LoVo (cell line): ENCODE measurements at places on chromosomes 11 and 22.

DNA sequence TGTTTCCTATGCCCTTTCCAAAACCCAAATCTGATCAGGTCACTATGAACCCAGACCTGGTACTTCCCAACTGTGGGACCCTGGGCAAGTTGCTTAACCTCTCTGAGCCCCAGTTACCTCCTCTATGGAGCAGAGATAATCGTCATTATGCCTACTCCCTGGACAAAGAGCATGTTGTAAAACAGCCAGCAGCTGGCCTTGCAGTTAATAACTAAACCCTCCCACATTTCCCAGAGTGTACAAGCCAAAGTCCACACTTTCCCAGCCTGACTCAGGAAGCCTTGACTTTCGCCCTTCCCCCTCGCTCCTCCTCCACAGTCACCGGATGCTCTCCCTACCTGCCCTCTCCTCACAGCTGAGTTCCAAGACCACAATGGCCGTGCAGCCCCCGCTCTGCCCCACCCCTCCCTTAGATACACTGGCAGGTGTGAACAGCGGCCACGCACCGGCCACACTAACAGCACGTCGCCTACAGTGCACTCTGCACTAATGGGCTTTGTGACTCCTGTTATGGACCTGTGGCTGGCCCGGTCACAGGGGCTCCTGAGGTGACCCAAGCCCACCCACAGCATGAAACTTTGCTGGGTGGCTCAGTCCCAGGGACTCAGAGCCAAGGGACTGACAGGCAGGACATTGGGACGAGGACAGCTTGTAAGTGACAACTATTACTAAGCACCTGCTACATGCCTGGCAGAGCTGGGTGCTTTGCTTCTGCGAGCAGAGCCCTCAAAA lies 15.6 kb upstream of the MFNG start:
- peak; percentile 89 for DNase-seq

DNA sequence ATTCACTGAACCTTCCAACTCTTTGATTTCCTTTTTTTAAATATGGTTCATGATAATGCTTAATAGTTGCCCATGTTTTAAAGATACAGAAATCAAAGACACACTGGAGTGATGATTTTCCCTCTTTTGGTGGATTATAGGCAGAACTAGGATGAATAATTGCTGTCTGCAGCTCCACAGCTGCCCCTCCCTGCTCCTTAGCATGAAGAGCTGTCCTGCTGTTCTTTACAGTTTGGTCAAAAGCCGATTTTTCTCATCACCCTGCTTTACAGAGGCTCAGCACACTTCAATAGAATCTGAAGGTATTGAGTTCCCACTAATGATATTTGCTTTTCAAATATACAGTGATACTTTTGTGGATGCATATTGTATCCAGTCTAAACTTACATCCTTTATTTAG lies 202.6 kb downstream of the AASDHPPT start:
- DNase-seq: no peak

- no peak for DNase-seq
These were observed 20.2 kb upstream of the RGL4 start for GRCh38 chr22:23670378-23671295.

GRCh38 chr22:36442506-36443197 lies 38.8 kb downstream of the TXN2 start:
- no peak for DNase-seq

DNA sequence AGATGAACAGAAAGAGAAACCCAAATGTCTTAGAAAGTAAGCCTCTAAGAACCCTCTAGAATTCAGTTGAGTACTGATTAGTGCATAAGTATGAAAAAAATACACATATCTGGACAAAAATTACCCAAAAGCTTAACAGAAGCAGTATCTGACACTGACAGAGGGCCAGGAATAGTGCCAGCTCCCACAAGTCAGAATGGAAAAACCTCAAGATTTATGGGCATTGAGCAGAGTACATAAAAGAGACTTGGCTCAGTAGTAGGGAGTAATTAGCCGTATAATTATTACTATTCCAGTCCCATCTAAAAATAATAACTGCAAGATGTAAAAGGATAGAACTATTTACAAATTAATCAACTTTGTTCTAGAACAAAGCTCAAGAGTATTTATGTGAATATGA lies 834.5 kb downstream of the FAM181B start:
- no peak for DNase-seq

DNA sequence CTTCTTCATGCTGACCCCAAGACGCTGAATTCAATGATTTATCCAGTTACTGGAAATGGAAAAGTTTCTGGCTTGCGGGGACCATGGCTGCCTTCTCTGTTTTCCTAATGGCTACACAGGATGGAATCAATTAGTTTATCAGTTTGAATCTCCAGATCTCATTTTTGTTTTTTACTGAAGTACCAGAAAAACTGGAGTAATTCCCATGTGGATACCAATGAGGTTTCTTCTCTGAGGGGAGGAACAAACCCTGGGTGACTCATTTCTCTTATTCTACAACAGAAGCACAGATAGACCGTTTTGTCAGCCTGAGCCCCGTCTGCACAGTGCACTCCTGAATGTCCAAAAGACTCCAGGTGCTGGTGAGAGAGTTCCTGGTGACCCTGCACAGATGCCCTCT lies 3.4 kb downstream of the ZNF195 start:
- no peak for DNase-seq

DNA sequence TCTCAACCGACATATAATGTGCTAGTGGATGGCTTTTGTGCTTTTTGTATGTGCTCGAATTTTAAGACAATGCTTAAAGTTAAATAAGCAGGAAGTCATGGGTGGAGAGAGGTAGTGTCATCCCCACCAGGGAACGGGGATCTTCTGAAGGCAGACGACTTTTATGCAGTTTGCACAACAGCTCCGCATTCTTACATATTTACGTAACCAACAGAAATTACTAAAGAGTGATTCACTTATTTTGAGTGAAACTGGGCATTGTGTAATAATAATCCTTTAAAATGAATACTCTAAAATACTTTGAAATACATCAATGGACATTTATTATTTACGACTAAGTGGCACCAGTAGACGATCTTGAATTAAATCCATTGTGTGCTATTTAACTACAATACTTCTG lies 305.1 kb downstream of the CNTN5 start:
- no peak for DNase-seq

DNA sequence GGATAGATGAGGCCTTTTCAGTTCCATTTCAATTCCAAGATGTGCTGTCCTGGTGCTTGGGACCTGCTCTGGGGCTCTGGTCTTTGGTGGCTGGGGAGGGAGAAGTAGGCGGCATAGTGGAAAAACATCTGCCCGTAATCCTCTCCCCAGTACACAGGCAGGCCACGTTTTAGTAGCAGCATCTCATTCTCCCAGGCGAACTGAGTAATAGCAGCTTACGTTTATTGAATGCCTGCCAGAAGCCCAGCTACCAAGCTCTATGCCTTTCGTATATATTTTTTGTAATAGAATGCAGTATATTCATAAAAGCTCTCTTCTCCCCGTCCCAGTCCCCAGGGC lies 11.4 kb downstream of the ACO2 start:
- DNase-seq: no peak

- no peak for DNase-seq
These were observed 1149.1 kb upstream of the RAG2 start for GRCh38 chr11:37747121-37747520.

DNA sequence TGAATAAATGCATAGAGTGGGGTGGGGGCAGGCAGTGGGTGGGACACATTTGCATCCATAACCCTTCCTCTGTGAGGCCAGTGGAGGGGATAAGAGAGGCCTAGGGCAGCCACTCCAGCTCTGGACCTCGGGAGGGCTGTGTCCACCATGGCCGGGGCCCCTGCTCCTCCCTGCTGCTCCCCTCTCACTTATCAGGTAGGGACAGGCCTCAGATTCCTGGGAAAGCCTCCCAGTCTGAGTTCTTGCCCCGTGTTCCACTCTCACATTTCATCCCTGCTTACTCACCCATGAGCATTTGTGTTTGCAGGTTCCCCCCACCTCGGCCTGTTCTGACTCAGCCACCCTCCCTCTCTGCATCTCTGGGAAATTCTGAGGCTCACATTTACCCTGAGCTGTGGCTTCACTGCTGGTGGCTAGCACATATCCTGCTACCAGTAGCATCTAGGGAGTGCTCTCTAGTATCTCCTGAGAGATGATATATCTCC lies 128.7 kb upstream of the TOP3B start:
- DNase-seq: no peak

GRCh38 chr11:10809373-10810160 lies 841 bp upstream of the EIF4G2 start:
- peak; percentile 55 for DNase-seq

DNA sequence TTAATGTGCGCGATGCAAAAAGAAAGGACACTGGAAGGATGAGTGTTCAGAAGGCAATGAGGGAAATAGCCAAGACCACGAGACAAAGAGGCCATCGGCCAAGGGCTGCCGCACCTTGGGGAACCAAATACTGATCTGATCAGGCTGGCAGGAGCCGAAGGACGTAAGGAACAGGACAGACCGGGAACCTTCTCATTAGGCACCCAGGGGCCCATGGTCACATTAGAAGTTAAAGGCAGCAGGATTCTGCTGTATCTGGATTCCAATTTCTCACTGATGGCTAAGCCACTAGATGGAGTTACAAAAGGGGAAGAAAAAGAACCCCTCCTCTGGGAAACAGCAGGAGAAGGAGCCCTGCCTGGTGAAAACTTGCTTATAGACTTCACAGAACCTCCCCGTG lies 28.8 kb upstream of the CPT1A start:
- peak; percentile 9 for DNase-seq

DNA sequence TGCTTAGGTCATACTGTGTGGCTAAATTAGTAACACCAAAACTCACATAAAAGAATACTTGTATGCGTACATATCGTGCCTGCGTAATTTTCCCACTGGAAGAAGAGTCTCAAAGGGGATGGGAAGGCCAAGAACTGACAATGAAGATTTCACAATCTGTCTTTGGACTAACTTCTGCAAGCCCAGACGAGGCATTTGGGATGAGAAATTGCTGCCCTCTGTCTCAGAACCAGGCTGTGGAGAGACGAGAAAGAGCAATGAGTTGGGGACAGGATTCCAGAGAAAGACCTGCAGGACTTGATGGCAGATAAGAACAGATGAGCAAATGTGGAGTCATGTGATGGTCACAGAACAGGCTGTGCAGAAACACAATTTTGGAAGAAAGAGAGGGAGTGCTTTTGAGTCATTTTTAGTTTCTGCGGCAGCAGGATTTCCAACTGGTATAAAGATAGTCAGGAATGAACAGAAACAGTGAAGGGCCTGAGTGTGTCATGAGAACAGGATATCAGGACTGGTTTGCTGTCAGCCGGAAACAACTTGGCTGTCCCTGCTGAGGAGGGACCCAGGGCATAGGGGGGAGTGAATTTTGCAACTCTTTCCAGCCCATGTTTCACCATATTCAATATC lies 82.7 kb upstream of the CTSC start:
- no peak for DNase-seq

- DNase-seq: no peak
These were observed 74.3 kb upstream of the ARHGAP42 start for GRCh38 chr11:100612766-100613165.

GRCh38 chr11:59990421-59990820 lies 26.6 kb upstream of the OOSP4B start:
- DNase-seq: no peak

DNA sequence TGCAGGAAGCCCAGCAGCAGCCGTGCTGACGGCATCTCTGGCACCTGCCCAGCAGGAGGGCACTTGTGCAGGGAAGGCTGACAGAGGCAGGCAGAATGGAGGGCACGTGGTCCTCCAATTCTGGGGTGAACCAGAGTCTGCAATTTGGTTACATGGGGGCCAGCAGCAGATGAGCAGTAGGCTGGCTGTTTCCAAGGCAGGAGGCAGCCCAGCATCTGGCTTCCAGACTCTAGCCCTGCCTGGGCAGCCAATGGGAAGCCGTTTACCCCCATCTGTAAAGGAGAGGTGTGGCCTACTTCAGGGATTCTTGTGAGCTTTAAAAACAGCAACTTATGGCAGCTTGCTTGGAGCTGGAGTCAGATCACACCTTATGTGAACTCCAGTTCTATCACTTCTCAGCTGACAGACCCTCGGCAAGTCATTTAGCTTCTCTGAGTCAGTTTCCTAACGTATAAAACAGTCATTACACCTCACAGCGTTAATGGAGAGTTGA lies 27.9 kb upstream of the RASL10A start:
- no peak for DNase-seq

GRCh38 chr11:32792948-32793475 lies 1.4 kb downstream of the CCDC73 start:
- DNase-seq: peak; percentile 74

GRCh38 chr11:104124979-104125378 lies 39.0 kb downstream of the PDGFD start:
- DNase-seq: no peak

DNA sequence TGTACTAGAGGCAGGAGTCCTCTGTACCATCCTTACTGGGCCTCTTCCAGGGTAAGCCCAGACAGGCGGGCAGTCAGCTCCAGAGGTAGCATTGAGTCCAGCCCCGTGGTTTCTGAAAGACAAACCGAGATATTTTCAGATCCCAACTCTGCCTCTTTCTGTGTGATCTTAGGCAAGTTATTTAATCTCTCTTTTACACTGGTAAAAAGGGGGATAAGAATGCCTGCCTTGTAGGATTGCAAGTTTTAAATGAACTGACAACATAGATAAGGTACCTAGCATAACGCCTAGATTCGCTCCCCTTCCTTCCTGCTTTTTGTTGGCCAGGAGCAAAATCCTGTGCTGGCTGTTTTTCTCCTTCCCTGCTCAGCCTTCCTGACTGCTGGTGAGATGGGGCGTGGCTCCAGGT lies 56.4 kb upstream of the NNMT start:
- DNase-seq: no peak

- no peak for DNase-seq
These were observed 57.5 kb downstream of the PTPRJ start for GRCh38 chr11:48037709-48038468.

DNA sequence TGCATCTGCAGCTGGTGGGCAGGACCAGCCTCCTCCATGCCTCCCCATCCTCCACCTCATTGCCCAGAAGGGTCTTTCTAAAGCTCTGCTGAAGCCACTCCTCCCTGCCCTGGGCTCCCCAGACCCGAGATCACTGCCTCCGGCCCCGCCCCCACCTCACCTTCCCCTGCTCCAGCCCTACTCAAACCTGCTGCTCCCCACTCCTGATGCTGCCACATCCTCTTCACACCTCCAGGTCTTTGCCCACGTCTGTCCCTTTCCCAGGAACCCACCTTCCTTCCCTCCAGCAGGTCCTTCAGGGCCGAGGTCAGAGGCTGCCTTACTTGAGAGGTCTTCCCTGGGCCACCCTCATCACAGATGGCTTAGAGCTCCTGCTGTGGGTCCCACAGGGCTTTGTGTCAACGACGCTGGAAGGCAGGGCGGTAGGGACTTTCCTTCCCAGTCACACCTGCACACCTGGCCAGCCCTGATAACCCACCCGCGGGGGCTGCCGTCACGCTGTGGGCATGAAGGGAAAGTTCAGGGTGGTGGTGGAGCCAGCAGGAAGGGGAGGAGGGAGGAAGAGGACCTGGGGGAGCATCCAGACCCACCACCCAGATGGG lies 11.9 kb downstream of the WNT7B start:
- DNase-seq: no peak

GRCh38 chr11:61144511-61145179 lies 16.6 kb downstream of the VPS37C start:
- DNase-seq: no peak

DNA sequence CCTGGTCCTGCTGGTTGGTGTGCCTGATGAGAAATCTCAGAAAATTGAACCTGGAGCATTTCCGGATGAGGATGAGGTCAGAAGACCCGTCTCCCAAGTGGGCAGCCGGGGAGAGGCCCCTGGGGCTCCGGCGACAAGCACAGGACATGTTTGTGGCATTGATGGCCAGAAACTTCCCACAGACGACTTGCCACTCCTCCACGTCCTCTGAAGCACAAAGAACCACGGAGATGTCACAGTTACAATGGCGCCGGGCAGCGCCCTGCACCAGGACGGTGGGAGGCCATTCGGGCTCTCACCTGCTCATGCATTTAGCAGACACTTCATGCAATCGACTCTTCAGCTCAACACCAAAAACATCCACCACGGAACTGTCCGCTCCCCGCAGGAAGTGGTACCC lies 46.5 kb downstream of the CERK start:
- no peak for DNase-seq
